ENCODE measurements at places on chromosomes 12 and 14.

DNA sequence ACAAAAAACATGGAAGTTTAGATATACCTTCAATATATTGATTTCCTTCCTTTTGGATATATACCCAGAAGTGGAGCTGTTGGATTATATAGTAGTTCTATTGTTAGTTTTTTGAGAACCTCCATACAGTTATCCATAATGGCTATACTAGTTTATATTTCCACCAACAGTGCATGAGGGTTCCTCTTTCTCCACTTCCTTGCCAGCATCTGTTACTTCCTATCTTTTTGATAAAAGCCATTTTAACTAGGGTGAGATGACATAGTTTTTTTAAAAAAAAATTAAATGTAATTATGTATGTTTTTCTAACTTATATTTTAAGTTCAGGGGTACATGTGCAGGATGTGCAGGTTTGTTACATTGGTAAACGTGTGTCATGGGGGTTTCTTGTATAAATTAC, 10.0 kb upstream of the SLC38A4 start:
- no peak for DNase-seq

- DNase-seq, result no peak
Observed at GRCh38 chr12:91377436-91377835, 194.8 kb upstream of the DCN start.

GRCh38 chr14:72433511-72433910, 460.4 kb downstream of the DPF3 start:
- peak; percentile 15 for DNase-seq

GRCh38 chr14:54533100-54533499, 23.4 kb downstream of the CGRRF1 start:
- DNase-seq, result no peak

DNA sequence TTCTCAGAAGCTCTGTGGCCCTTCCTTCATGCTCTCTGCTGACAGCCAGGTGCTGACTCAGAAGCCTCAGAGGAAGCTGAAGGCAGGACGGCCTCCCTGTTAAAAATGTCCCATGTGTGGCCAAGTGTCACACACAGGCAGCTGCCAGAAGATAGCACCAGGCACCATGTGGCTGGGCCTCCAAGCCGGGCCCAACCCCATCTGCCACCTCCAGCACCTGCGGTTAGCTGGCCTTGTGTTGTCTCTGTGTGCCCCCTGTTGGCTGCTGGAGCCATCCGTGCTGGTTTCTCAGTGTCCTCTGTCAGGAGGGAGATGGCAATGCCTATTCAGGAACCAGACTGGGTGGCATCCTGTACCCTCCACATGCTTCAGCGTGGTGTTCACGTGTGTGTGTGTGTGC, 63.2 kb downstream of the TSPAN11 start:
- DNase-seq, result no peak

GRCh38 chr12:4859478-4860210, 50.1 kb upstream of the KCNA1 start:
- DNase-seq, result no peak

- DNase-seq, result no peak
Observed at GRCh38 chr12:25884920-25885234, 73.6 kb upstream of the RASSF8 start.

GRCh38 chr14:75138492-75138891, 11.6 kb upstream of the NEK9 start:
- DNase-seq, result no peak

GRCh38 chr12:103495469-103496456, at the start of gene C12orf42:
Gene C12orf42, minus strand, starts transcription at chr12:103495968. Its CDS starts 17,542 bp downstream, at chr12:103478426.
- peak; percentile 56 for DNase-seq

DNA sequence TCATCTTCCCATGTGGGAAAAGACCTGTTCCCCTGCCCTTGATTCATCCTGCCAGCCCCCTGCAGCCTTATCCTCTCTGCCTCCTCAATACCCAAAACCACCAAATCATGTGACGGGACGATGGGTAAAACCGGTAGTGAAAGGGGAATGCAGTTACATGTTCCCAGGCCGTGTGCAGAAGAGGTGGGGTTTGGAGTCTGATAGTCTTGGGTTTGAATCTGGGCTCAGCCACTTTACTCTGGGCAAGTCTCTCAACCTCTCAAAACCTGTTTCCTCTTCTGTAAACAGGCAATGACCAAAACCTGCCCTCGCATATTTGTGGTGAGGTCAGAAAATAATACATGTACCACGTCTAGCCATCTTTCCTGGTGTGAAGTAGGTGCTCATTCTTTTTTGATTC, 123.0 kb downstream of the PLXNC1 start:
- DNase-seq, result peak; percentile 11

- no peak for DNase-seq
Observed at GRCh38 chr12:21718944-21719650, 55.4 kb downstream of the KCNJ8 start.

DNA sequence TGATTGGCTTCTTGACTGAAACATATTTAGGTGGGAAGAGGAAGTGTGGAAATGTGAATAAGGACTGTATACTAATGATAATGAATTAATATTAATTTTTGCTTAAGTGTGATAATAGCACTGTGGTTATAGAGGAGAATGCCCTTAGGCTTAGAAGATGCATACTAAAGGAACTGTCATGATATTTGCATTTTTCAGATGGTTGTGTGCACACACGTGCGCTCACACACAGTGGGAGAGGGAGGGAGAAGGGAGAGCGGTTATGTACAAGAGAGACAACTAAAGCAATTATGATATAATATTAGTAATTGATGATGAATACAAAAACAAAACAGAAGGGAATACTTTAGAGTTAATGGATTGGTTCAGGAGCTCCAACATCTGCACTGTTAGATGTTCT, 54.2 kb downstream of the RCOR1 start:
- DNase-seq, result no peak

DNA sequence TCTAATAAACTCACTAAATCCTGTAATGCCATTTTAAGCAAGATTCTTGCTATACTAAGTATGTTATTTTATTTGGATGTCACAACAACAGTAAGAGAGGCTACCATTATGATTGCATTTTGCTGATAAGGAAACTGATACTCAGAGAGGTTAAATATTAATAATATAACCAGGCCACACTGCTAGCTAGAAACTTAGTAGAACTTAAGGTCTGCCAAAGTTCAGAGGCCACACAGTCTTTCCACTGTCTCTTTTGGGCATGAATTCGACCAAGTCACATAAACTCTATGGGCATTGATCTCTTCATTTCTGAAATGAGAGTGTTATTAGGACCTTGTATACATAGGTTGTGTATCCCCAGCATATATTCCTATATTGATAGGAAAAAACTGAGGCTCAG, 147.9 kb downstream of the SYNE2 start:
- no peak for DNase-seq

DNA sequence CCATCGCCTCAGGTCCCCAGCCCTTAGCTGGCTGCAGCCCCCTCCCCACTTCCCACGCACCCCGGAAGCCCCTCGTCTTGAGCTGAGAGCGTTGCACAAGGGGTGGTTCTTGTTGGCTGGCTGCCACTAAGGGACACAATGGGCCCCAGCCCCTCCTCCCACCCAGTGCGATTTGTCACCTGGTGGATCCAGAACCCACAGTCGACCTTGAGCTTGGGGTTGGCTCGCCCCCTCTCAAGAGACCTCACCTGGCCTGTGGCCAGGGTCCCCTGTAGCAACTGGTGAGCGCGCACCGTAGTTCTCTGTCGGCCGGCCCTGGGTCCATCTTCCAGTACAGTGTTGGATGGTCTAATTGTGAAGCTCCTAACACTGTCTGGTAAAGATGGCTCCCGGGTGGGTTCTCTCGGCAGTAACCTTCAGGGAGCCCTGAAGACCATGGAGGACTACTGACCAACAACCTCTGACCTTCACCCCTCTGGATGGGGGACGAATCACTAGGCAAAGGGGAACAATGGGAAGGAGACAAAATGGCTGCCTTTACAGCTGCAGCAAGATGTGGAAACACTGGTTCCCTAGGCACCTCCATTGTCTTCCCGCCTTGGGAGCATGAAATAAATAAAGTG, 6.6 kb downstream of the PHB2 start:
- no peak for DNase-seq

DNA sequence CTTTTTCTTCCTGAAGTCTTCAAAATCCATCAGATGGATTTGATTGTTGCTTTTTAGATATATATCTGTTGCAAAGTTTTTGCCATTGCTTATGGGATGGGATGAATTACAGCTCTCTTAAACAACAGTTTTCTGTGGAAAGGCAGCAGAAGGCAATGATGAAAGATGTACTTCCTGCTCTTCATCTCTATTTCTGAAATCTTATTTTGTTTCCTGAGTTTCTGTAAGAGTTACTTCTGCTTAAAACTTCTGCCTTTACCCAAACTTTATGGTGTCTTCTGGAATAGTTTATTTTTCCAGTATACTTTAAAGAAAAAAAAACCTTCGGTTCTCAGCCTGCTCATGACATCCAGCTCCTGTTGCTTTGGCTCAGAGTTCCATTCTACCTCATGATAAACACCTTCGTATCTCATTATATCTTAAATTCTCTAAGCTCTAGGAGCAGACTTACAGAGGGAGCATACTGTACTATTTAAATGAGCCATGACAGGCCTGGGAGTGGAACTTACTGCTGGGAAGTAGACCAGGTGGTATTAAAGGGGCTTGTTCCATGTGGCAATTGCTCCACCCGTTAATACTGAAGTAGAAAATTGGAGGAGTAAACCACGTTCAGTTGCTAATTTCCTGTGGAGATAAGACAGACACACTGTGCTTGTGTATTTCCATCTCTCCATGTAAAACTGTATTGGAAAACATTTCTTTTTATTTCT, 288.4 kb downstream of the FBXL14 start:
- no peak for DNase-seq

DNA sequence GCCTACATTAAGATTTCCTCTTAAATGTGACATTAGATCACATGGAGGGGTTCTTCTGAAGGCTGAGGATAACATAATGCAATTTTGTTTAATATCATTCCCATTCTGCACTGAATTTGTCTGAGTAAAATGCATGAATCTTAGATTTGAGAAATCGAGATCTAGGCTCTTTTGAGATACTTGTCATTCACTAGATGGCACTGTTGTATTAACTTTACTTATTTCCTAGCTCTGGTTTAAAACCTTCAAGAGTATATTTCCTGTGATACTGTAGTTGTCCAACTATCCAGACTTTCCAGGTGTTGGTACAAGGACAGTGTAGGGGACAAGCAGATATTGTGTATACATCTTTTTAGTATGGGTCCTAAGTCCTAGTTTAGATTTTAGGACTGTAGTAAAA, 91.7 kb upstream of the SEL1L start:
- DNase-seq, result peak; percentile 48

DNA sequence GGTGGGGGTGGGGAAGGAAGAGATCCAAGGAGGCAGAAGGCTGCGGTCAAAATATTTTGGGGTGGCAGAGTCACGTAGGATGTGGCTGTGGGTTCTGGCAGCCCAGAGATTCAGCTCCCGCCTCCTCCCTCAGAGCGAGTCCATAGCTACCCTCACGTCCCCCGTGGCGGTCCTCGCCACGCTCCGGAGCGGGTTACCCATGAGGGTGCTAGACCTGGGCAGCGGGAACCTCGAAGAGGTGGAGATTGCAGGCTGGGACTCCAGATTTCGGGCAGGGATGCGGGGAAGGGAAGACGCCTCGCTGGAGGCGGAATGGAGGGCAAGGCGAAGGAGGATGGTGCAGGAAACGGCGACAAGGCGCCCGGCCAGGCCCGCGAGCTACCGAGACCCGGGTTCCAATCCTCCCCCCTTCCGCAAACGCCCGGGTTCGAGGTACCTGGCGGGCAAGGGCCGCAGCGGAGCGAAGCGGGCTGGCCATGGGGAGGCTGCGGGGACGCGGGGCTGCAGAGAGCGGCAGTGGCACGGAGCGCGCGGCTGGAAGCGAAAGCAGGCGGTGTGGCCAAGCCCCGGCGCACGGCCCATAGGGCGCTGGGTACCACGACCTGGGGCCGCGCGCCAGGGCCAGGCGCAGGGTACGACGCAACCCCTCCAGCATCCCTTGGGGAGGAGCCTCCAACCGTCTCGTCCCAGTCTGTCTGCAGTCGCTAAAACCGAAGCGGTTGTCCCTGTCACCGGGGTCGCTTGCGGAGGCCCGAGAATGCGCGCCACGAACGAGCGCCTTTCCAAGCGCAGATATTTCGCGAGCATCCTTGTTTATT, 46.2 kb downstream of the BCAT1 start:
- DNase-seq, result no peak

DNA sequence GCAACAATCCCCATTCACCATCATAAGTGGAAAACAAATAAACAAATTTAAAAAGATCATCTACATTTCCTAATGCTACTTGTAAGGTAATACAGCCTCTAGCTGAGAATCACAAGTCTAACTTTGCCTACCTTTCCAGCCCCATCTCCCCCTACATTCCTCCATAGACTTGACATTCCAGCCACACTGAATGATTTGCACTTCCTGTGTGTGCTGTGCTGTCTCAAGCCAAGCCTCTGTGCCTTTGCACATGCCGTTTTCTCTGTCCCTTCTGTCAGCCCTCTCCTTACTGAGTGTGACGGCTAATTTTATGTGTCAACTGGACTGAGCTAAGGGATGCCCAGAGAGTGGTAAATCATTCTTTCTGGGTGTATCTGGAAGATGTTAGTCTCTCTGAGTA, 82.4 kb upstream of the MBIP start:
- DNase-seq, result no peak

DNA sequence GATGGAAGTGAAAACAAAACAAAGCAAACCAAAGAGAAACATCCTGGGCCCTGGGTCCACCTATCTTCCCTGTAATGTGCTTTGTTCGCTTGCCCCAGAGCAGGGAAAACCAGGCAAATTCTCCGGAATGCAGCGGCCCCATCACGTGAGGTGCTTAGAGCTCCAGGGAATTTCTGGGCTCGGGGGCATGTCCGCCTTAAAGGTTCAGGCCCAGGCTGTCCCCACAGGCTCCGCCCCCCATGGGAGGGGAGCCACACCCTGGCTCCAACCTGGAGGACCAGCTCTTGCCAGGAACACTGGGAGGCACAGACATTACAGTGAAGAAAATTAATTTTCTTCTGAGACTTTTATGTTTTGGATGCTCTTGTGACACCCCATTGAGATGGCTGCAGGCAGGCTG, 69.9 kb downstream of the RBM19 start:
- no peak for DNase-seq

DNA sequence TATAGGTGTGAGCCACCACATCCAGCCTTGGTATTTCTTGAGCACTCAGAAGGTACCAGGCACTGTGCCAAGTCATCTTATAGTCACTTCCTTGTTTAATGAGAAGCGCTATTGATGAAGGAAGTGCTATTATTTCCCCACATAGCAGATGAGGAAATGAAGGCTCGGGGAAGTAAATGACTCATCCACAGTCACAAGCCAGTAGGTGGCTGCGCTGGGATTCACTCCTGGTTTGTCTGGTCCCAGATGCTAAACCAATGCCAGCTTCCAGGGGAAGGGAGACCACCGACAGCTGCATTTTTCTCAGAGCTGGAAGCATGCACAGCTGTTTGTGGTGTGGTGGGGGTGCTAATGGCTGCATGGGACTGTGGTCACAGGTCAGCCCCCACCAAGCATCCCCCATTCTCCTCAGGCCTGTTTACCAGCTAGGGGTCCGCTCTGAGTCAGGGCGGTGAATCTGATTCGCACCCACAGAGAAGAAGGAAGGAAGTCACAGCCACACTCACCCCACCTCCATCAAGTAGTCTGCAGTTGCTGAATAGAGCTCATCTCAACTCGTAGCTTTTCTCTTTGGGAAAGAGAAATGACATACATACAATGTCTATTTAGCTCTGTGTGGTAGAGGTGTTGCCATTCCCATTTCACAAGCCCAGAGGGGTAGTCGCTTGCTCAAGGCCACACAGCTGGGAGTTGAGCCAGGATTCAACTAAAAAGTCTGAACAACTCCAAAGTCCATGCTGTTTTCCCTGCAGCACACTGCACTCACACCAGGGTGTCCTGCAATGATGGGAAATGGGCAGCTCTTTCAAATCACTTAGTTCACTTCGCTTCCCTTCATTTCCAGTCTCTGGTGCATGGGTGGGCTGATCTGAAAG, 6.3 kb upstream of the LTBP2 start:
- peak; percentile 89 for DNase-seq
